ENCODE measurements at places on chromosomes 1 and 21.

GRCh38 chr21:34086887-34087306, 13.5 kb downstream of the MRPS6 start:
- no peak for DNase-seq

- no peak for DNase-seq
Measured at GRCh38 chr1:72777918-72778317, 495.6 kb upstream of the NEGR1 start.

- no peak for DNase-seq
Measured at GRCh38 chr1:32068957-32069588, 3.7 kb upstream of the TMEM39B start.

- DNase-seq, result no peak
Measured at GRCh38 chr21:45293220-45293725, 5.6 kb upstream of the POFUT2 start.

DNA sequence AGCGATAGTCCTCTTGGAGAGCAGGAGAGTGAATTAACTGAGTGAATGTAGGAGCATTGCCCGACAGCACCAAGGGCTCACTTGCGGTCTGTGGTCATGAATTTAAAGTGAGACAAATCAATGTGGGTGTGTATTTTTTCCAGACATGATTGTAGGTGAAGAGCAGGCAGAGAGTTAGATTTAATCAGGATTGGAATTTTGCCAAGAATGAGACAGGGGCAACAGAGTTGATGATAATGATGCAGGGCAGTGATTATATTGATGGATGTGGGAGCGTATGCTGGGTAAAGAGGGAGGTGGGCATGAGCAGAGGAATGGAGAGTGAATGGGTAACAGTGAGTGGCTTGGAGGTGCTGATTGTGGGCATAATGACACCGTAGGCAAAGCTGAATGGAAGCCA, 20.0 kb upstream of the SYT6 start:
- no peak for DNase-seq

- no peak for DNase-seq
Measured at GRCh38 chr1:232937741-232938375, 12.6 kb upstream of the NTPCR start.

DNA sequence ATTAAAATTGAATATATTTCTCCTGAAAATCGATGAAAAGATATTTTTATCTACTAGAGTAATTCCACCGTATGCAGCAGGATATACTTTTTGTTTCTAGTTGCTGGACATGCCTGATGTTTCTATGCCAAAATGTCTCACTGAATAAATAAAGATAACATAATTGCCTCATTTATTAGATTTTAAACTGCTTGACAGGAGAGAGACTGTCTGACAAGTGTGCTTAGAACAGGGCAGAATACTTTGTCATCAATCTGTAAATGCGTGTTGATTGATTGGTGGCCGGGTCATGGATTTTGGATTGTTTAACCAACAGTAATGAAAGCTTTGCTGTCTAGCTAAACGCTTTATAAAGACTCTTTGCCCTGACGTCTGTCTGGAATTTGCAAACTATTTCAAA, 339.0 kb downstream of the CHRM3 start:
- DNase-seq, result no peak

DNA sequence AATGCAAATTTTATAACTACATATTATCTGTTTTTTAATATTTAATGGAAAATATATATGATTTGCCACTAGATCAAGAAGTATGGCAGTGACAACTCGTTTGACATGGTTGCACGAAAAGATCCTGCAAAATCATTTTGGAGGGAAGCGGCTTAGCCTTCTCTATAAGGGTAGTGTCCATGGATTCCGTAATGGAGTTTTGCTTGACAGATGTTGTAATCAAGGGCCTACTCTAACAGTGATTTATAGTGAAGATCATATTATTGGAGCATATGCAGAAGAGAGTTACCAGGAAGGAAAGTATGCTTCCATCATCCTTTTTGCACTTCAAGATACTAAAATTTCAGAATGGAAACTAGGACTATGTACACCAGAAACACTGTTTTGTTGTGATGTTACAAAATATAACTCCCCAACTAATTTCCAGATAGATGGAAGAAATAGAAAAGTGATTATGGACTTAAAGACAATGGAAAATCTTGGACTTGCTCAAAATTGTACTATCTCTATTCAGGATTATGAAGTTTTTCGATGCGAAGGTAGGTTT, 556 bp downstream of the IFI44 start:
- DNase-seq, result no peak

GRCh38 chr1:26378879-26379251, 6.3 kb upstream of the ZNF683 start:
- no peak for DNase-seq

- no peak for DNase-seq
Measured at GRCh38 chr1:172069534-172069933, 228.2 kb downstream of the DNM3 start.

All from NCI-H2081 treated with DMSO at 0.1 percent for 48 hours (cell line).